ENCODE measurements at places on chromosomes 3 and 15. TPM values are rescaled to one million over a fixed set of nuclear protein-coding genes. Genes with fewer than 3 reads are reported as not detected.

DNA sequence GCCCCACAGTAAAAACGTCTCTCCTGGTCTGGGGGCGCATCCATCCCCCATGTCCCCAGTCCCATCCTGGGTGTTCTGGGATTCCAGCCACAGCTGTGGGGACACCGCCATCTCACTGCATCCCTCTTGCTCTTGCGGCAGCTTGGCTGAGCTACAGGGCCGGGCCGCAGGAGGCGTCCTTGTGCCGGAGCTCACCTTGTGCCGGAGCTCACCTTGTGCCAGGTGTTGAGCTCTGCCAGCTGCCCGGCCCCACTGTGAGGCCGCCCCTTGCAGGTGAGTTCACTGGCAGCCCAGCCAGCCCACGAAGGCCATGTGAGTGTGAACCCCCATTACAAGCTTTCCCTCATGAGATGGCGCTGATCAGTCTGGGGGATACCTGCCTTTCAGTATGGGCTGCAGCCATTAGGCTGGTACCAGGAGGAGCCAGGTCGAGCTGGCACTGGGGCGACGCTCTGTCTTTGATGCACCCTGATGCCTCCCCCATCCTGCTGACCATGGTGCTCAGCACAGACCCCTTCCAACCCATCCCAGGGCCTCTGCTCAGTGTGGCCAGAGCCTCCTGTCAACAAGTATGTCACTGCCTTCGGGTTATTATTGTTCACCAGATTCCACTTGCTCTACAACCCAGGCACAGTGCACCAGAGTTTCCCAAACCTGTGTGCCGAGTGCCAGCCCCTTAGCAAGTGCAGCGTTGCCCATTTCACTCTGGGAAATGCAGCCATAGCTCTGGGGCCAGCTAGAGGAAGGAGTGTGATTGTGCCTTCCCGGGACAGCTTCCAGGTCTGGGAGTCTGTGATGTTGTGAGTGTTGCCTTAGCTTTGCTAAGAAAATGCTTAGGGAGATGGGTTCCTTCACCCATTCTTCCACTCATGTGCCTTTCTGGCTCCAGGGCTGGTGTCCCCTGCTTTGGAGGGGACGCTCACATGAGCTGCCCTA is 105.7 kb downstream of the APBA2 start:
- DNase-seq, result no peak

DNA sequence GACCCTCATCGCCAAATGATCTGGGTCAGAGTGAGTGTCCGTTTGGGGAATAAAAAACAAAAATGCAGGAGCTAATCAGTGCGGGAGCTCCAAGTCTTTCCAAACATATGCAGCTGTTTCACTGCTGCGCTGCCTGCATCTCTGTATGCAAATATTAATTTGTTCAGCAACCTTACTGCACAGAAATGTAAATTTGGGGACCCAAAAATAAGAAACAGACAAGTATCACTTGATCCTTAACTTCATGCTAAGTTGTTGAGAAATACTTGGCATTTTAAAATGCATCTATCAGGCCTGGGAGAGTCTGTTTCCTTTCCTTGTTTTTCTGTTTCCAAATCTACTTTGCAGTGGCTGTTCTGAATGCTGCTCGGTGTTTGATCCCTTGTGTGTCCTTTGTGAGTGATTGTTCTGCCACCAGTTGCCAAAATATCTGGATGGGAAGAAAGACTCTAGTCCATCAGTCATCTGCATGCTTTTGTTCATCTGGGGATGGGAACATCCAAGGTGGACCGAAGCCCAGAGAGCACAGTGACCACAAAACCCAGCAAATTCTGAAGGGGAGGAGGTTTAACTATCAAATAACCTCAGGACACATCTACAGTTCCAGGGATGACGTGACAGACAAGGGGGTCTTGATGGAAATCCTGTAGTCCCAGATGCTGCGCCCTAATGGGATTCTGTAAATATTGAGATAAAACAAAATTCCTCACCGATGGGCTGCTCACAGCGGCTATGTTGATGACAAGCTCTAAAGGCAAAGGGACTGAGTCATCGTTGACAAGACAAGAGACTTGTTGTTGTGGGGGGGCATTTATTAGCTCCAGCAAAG is 199.5 kb upstream of the WNT5A start:
- peak; percentile 5 for DNase-seq

GRCh38 chr3:40653001-40653400 is 128.2 kb downstream of the ZNF621 start:
- DNase-seq, result no peak

DNA sequence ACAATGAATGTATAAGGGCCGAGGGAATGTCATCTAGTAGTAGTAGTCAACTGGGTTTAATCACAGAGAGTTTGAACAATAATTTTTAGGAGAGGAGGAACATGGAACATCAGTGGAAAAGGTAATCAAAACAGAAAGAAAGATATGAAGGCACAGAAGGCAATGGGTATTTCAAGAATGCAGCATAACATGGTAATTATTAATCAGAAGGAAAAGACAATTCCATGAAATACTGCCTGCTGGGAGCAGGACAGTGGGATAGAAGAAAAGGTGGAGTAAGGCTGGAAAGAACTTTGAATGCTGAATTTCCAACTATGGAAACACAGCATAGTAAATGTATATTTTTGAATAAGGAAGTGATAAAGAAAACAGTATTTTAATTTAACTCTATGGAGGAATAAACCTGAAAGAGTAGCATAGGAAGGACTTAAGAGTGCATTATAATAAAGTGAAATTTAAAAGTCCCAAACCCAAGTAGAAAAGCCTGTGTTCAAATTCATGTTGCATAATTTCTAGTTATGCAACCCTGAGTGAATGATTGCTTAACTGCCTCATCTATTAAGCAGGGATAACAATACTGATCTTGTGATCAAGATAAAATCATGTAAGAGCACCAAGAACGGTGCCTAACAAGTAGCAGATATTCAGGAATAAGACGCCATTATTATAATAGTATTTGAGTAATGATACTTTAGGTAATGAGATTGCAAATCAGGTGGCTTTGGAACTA is 357.7 kb downstream of the TBC1D5 start:
- no peak for DNase-seq

- no peak for DNase-seq
Observed at GRCh38 chr15:28986108-28986507, 100.3 kb downstream of the APBA2 start.

- DNase-seq, result no peak
Observed at GRCh38 chr3:13684350-13684749, 135.4 kb downstream of the FBLN2 start.

The CCDC33 gene
- total RNA-seq, result 4.9 TPM

The CMSS1 gene
- total RNA-seq, result 64.3 TPM

- DNase-seq, result peak; percentile 81
Observed at GRCh38 chr15:32029862-32030781, at the start of gene CHRNA7. CHRNA7 (plus strand) TSS chr15:32030515; CDS start chr15:32030595, 80 bp downstream.

GRCh38 chr3:162370141-162370540 is 873.5 kb downstream of the OTOL1 start:
- no peak for DNase-seq

Data from Daoy (cell line).